ENCODE measurements at places on chromosomes 11 and 22.

DNA sequence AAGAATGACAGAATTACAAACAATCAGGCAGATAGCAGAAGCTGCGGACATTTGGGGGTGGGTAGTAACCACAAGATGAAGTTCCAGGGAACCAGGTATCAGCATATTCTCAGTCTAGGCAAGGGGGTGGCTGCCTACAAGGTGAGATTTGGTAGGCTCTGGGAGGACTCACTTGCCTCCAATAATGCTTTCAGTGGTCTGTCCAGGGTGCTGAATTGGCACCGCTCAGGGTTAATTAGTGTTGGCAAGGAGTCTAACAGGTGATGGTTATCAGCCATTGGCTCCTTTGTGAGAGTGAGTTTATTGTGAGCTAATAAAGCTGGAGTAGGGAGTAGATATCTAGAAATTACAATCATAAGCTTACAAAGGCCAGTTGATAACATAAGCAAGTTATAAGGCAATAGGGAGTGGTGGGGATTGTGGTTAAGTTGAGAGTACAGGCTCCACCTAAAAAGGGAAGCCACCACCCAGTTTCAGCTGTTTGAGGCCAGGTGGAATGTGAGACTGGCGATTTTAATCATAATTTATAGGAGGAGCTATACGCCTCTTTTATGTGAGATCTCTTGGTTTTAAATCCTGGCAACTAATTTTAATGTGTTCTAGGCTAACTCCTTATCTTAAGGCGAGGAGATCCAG lies 320.5 kb downstream of the MIAT start:
- DNase-seq: no peak

DNA sequence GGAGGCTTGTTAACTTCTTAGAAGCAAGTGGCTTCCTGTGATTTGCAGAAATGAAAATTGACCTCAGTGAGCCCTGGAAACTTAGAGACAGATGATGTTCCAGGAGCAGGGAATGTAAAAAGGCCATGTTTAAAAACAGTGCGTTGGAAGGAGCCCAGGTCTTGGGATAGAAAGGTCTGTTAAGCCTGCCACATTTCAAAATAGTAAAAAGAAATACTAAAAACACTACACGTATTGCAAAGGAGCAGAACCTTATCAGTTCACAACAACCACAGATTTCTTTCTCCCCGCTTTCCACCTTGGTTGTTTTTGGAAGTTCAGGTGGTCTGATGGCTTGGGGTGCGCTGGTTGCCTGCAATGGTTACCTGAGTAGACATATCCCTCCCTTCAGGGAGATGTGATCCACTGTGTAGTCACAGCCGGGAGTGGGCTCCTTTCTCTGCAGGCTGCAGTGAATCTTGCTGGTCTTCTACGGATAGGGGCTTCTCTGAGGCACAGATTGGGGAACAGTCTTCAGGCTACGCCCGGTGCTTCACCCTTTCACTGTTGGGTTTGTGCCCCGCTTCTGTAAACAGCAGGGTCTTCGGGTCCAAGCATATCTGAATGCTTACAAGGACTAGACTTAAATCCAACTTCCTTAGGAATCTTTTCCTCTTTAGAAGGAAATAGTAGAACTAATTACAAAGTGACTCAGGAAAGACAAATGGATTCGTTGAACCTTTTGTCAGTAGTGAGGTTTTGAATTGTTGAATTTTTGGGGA lies 1.9 kb downstream of the TEAD1 start:
- DNase-seq: no peak

GRCh38 chr22:49767355-49768062 lies 60.2 kb downstream of the BRD1 start:
- no peak for DNase-seq

DNA sequence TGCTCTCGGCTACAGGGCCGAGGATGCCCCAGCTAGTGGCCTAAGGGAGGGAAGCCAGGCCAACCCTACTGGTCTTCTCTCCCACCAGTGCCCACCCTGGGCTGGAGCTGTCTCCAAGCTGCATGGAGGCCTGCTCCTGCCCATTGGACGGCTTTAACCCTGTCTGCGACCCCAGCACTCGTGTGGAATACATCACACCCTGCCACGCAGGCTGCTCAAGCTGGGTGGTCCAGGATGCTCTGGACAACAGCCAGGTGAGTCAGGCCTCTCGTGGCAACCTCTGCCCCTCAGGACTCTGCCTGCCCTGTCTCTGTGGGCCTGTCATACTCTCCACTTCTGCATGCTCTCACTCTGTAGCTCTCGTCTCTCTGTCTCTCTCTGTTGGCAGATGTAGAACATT lies 44.1 kb upstream of the TPBGL start:
- no peak for DNase-seq

DNA sequence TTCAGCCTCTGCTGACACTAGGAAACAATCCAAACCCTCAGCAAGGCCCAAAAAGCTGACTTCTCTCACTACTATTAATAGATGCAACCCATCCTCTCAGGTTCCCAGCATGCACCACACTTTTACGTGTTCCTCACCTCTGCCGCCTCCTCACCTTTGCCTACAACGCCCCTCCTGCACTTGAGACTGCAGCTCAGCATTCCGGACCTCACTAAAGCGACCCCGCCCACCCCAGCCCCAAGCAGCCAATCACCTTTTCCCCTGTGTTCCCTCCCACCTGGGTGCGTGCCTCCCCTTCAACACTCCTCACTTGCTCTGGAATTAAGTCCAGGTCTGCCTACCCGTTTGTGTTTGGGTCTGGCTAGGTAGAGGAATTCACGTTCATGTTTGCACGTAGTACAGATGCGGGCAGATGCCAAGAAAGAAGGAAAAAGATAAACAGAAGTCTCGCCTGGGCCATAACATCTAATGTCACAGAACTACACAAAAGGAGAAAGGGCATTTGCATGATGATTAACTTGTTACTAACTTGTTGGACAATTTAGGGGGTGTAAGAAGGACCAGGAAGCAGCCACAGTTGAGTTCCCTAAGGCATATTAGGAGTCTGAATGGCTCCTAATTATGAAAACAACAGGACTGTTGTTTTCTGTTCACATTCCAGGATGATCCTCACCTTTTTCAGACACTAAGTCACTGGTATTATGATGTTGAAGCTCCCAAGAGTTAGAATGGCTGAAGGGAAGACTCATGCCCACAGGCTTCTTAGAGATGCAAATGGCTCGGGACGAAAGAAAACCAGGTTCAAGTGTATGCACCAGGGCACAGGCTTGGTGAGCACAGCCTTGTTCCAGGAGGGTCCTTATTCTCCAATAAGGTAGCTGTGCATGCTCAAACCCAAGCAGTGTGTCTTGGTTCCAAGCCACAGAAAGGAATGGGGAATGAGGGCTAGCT lies 102.2 kb downstream of the MICAL3 start:
- DNase-seq: no peak

DNA sequence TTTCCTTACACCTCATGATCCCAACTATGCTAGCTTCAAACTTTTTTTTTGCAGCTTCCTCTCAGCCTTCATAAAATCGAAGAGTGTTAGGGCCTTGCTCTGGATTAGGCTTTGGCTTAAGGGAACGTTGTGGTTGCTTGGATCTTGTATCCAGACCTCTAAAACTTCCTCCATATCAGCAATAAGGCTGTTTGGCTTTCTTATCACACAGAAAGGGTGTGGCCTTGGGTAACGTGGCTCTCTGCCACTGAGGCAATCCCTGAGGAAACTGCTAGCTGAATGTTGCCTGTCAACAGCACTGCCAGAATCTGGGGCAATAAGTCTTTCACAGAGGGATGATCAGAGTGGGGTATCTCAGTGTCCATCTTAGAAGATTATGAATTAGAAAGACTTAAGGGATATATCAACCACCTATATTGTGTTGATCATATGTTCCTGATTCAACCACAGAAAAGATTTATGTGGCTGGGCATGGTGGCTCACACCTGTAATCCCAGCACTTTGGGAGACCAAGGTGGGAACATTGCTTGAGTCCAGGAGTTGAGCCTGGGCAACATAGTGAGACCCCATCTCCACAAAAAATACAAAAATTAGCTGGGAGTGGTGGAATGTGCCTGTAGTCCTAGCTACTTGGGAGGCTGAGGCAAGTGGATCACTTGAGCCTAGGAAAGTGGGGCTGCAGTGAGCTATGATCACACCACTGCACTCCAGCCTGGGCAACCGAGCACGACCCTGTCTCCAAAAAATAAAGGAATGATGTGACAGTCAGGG lies 12.5 kb upstream of the CUL5 start:
- DNase-seq: no peak

DNA sequence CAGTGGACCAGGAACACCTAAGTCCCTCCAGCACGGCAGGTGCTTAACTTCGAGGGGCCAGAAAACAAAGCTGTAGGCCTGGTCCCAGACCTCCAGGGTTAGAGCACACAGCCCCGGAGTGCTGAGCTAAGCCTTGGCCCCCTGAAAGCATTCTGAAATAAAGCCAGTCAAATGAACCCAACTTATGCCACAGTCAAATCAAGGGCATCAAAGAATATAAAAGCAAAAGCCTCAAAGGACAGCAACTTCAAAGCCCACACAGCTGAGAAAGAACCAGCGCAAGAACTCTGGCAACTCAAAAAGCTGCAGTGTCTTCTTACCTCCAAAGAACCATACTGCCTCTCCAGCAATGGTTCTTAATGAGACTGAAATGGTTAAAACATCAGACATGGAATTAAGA lies 39.1 kb downstream of the TMEM123 start:
- no peak for DNase-seq

DNA sequence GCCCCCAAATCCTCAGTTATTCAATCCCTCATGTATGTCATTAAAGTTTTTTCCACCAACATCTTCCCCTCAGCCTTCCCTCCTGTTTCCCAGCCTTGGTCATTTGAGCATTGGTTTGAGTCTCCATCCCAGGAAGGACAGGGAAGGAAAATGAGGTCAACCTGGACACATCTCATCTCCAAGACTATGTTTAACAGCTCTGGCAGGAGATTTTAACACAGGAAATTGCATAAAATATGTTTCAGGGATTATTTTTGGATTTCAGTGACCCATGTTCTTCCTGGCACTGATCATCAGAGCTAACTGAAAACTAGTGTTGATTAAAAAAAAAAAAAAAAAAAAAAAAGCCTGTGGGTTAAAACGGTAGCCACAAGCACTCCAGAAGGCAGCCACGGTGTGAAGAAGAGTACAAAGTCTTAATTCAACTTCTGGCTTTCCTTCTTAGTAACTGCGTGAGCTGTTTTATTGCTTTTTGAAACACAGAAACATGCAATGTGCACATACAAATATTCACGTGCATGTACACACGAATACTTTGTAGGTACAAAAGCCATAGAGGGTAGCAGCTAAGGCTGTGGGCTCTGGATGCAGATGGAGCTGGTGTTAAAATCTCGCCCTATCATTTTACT lies 164.4 kb upstream of the DDI1 start:
- no peak for DNase-seq

DNA sequence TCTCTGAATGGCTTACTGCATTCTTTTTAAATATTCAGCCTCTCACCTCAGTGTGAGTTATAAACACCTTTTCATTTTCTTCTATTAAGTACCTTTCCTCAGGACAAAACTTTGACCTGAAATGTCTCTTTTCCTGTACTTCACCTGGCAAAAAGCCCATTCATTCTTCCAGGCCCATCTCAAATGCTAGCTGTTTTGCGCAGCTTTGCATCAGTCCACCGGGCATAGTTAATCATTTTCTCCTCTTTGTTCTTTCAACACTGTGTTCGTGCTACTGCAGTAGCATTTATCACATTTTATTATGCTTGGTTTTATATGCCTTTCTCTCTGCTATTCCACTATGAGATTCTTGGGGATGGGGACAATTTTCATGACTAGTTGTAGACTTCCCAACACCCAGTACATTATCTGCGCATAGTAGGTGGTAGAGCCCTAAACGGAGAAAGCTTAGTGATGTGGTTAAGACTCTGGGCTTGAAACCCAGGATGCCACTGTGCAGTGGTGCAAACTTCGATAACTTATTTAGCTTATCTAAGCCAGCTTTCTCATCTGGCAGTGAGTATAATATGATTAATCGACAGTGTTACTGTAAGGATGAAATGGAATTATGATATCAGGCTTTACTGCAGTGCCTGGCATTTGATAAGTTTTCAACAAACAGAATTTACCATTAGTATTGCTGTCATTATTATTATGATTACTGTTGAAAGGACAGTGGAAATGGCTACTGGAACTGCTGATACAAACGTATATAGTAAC lies 695.7 kb downstream of the NELL1 start:
- no peak for DNase-seq

DNA sequence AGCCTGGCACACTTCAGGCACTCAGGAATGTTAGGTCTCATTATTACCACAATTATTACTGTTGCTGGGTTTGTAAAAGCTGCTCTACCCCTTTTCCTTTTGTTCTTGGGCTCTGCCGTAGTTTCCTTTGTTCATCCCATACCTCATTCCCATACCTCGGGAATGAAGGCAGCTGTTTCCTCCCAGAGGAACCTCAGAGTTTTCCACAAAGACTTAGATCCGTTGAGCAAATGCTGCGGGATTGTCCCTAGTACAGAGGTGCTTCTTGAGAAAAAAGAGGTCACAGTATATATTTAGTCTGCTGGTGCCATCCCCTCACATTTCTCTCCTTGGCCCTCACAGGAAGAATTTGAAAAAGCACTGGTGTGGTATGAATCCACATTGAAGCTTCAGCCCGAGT lies 134.7 kb downstream of the TTC17 start:
- no peak for DNase-seq

GRCh38 chr11:62137276-62137861 lies 13.6 kb downstream of the INCENP start:
- no peak for DNase-seq

GRCh38 chr11:129804012-129804411 lies 11.6 kb upstream of the TMEM45B start:
- DNase-seq: no peak

- no peak for DNase-seq
Observed at GRCh38 chr11:720642-721246, 14.7 kb downstream of the EPS8L2 start.

DNA sequence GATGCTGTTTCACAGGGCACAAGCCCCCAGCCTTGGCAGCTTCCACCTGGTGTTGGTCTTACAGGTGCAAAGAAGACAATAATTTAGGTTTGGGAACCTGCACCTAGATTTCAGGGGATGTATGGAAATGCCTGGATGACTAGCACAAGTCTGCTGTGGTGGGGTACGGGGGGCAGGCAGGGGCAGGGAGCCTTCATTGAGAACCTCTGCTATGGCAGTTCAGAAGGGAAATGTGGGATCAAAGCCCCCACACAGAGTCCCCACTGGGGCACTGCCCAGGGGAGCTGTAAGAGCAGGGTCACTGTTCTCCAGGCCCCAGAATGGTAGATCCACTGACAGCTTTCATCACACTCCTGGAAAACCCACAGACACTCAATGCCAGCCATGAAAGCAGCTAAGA lies 686.5 kb downstream of the FAM181B start:
- no peak for DNase-seq

DNA sequence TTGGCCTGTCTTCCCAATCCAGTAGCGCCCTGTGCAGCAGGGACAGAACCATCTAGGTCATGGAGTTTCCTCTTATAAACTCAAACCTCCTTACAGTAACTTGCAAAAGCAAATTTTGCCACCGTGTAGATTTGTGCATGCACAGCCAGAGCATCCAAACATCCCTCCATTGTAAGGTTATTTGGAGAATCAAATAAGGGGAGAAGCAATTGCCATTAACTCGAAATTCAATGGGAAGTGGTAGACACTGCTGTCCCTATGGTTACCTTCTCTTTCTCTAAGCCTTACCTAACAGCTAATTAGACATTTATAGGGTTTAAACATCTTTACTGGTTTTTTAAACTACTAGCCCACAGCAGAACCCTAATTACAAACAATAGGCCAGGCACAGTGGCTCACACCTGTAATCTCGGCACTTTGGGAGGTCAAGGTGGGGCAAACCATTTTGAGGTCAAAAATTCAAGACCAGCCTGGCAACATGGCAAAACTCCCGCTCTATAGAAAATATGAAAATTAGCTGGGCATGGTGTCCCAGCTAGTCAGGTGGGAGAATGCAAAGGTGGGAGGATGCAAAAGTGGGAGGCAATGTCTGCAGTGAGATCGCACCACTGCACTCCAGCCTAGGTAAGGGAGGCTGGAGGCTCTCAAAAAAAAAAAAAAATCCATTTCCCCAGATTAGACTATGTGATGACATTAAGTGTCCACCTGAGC lies 6.6 kb downstream of the HSPA8 start:
- DNase-seq: no peak

All from activated T-helper 2 cell treated with anti-CD3 and anti-CD28 coated beads, Interferon-gamma antibody, Interleukin-2, Interleukin-4, amounts not matched to agents 10 μg/mL and 5 μg/mL and 100 μg/mL, durations not matched to agents 14 hours and 24 hours and 36 hours (primary cell).